Breast epithelium (tissue), 4 donors: ENCODE measurements at places on chromosomes 6 and 20. TPM values are rescaled to one million over a fixed set of nuclear protein-coding genes. Genes with fewer than 3 reads are reported as not detected.

GRCh38 chr20:23069108-23069507, 17.0 kb downstream of the CD93 start:
- no peaks in the 10 kb centered on the region for H3K27me3 ChIP-seq
- H3K27ac ChIP-seq: no peak overlapping the region
- no peaks in the 10 kb centered on the region for H3K4me1 ChIP-seq
- H3K36me3 ChIP-seq: no peaks in the 10 kb centered on the region
- no peak overlapping the region for H3K4me3 ChIP-seq
- DNase-seq: no peak

DNA sequence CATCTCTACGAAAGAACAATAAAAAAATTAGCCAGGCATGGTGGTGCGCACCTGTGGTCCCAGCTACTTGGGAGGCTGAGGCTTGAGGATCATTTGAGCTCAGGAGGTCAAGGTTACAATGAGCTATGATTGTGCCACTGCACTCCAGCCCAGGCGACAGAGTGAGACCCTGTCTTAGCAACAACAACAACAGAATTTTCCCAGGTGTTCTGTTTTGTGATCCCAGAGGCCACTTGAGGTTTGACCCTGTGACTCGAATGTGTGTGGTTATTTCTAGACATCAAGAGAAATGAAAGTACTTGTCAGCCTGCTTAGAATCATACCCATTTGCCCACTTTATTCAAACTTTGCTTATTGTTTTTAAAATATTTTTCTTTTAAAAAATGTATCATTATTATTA, 117.6 kb upstream of the CLDN20 start:
- no peak for DNase-seq
- no peak overlapping the region for H3K4me3 ChIP-seq
- no peaks in the 10 kb centered on the region for H3K36me3 ChIP-seq
- no peak overlapping the region for H3K27ac ChIP-seq

DNA sequence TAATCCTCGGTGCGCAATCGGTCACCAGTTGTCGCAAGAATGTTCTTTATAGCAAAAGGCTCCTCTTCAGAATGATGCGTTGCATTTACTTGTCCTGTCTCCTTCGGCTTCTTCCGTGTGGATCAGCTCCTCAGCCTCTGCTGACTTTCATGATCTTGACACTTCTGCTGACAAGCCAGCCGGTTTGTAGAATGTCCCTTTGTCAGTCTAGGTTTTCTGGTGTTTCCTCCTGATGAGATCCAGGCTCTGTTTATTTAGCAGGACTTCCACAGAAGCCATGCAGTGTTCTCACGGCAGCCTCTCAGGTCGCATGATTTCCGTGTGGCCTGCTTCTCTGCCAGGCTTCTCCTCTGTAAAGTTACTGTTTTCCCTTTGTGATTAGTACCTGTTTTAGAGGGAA, 66.9 kb downstream of the STX11 start:
- DNase-seq: no peak
- peak overlapping the region; percentile 68 for H3K4me3 ChIP-seq
- no peaks in the 10 kb centered on the region for H3K36me3 ChIP-seq
- peaks cover 4% of the 10 kb centered on the region for H3K4me1 ChIP-seq
- H3K27me3 ChIP-seq: no peaks in the 10 kb centered on the region

Gene EPHA7
- 1.8 TPM for total RNA-seq

Gene ZSCAN31
- total RNA-seq: 17.4 TPM

DNA sequence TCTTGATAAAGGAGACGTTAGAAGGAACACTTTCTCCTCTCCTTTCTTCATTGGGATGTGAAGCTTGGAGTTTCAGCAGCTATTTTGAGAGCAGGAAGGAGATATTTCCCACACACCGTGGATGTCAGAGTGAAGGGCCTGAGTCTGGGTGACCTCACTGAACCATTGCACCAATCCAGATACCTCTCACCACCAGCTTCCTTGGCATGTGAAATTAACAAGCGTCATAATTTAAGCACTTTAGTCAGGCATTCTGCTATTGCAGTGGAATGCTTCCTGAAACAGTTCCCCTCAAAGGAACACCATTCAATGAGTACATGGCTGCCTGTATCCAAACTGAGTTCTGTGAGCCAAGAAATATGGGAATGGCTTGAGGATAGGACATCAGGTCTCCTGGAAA, 83.7 kb downstream of the CHMP4B start:
- H3K4me3 ChIP-seq: no peak overlapping the region
- DNase-seq: no peak
- no peaks in the 10 kb centered on the region for H3K36me3 ChIP-seq
- H3K27ac ChIP-seq: no peak overlapping the region
- H3K4me1 ChIP-seq: no peaks in the 10 kb centered on the region
- no peaks in the 10 kb centered on the region for H3K27me3 ChIP-seq

DNA sequence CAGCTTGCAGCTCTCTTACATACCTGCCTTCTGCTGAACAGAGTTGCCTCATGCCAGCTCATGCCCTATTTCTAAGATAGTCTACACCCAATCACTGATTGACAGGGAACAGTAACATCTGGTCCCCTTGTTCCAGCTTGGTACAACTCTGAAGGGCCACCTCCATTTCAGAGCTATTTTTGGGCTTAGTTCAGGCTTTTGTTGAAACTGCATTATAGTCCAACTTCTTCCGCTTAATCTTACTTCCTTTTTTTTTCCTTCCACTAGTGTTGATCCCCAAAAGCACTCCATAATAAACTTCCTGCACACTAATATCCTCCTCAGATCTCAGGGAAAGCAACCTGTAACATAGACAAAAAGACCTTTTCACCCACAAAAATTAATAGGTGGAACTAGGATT, 65.7 kb upstream of the TNFRSF21 start:
- H3K4me1 ChIP-seq: no peaks in the 10 kb centered on the region
- H3K27me3 ChIP-seq: no peaks in the 10 kb centered on the region
- H3K4me3 ChIP-seq: no peak overlapping the region
- H3K36me3 ChIP-seq: no peaks in the 10 kb centered on the region
- H3K27ac ChIP-seq: no peak overlapping the region

GRCh38 chr6:142784344-142784743, 160.6 kb downstream of the HIVEP2 start:
- H3K27ac ChIP-seq: no peak overlapping the region
- H3K4me1 ChIP-seq: no peaks in the 10 kb centered on the region
- no peaks in the 10 kb centered on the region for H3K36me3 ChIP-seq
- no peak for DNase-seq
- no peak overlapping the region for H3K4me3 ChIP-seq
- no peaks in the 10 kb centered on the region for H3K27me3 ChIP-seq

DNA sequence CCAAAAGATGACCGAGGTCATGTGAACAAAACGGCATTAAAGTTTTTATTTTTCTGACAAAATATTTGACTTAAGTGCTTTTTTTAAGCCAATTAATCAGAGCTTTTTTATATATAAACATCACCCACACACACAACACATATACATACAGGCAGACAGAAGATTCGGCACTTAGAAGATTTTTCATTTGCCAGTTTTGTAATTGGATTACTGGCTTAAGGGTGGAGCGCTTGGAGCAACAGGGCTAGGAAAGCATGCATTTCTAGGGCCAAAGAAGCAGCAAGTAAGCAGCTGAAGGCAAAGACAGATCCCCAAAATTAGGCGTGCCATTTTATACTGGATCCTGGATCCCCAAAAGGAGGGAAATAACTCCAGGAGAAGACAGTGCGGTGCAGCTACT, 30.3 kb downstream of the SAMD5 start:
- no peaks in the 10 kb centered on the region for H3K27me3 ChIP-seq
- H3K4me3 ChIP-seq: no peak overlapping the region
- DNase-seq: no peak
- no peaks in the 10 kb centered on the region for H3K4me1 ChIP-seq
- H3K27ac ChIP-seq: no peak overlapping the region
- H3K36me3 ChIP-seq: no peaks in the 10 kb centered on the region

GRCh38 chr6:33768644-33769120, 20.2 kb downstream of the LEMD2 start:
- H3K4me1 ChIP-seq: peaks cover 20% of the 10 kb centered on the region
- DNase-seq: peak; percentile 83
- no peak overlapping the region for H3K4me3 ChIP-seq
- H3K36me3 ChIP-seq: no peaks in the 10 kb centered on the region
- H3K27me3 ChIP-seq: no peaks in the 10 kb centered on the region
- no peak overlapping the region for H3K27ac ChIP-seq

Gene LY86
- 3.4 TPM for total RNA-seq

Gene RIPK1
- 38.9 TPM for total RNA-seq

GRCh38 chr20:20371083-20371482, 3.2 kb downstream of the INSM1 start:
- DNase-seq: no peak
- no peaks in the 10 kb centered on the region for H3K36me3 ChIP-seq

Gene GJA10
- not detected for total RNA-seq

- H3K27me3 ChIP-seq: no peaks in the 10 kb centered on the region
- H3K27ac ChIP-seq: no peak overlapping the region
- H3K4me1 ChIP-seq: no peaks in the 10 kb centered on the region
- DNase-seq: no peak
- no peaks in the 10 kb centered on the region for H3K36me3 ChIP-seq
Measured at GRCh38 chr20:60966031-60966430, 286.0 kb upstream of the CDH4 start.

- no peak overlapping the region for H3K27ac ChIP-seq
- no peaks in the 10 kb centered on the region for H3K4me1 ChIP-seq
- peaks cover 10% of the 10 kb centered on the region for H3K36me3 ChIP-seq
- no peak overlapping the region for H3K4me3 ChIP-seq
- no peaks in the 10 kb centered on the region for H3K27me3 ChIP-seq
- DNase-seq: no peak
Measured at GRCh38 chr6:122428781-122429180, 29.3 kb downstream of the HSF2 start.

Gene AVP
- not detected for total RNA-seq

DNA sequence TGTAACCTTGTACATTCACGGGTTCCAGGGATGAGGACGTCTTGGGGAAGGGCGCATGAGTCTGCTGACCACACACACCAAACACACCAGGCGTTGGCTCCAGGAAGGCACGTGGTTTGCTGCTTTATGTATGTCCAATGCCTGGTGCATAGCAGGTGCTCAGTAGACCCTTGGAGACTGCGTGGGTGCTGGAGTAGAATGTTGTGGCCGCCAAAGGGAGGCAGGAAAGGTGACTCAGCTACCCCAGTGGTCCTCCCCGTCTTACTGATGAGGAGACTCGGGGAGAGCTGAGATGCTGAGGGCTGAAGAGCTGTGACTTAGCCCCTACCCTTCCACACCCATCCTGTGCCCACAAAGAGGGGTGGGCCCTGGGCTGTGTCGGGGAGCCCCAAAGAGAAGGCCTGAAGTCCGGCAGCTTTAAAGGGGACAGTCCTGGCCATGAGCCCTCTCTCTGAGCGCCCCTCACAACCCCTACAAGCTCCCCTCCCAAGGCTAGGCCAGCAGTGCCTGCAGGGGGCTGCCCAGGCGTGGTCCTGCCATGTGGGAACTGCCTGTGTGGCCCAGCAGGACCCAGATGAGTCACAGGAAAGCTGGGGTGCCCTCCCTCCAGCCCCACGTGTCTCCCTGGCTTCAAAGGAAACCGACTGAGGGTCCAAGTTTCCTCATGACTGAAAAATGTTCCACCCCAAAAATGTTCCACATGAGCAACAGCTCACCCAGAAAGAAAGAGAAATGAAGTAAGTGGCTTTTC, 28.0 kb upstream of the PTGIS start:
- H3K27ac ChIP-seq: peak overlapping the region; percentile 18
- no peaks in the 10 kb centered on the region for H3K27me3 ChIP-seq

DNA sequence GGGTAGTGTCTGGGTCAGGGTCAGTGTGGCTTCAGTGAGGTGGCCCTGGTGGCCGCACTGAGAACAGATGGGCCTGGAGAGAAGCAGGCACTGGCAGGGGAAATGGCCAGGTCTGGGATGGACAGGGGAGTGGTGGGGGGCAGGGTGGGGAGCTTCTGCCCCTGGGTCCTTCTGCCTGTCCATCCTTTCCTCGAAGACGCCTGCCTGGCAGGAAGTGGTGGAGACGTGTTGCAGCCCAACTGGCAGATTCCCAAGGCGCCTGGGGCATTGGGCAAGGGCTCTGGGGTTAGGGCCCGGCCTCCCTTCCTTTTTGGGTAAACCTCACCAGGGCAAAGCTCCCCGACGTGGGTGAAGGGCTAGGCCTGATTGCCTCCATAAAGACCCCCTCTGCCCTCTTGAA, 10.4 kb downstream of the SRC start:
- peak overlapping the region; percentile 72 for H3K27ac ChIP-seq
- H3K36me3 ChIP-seq: no peaks in the 10 kb centered on the region
- DNase-seq: peak; percentile 76

DNA sequence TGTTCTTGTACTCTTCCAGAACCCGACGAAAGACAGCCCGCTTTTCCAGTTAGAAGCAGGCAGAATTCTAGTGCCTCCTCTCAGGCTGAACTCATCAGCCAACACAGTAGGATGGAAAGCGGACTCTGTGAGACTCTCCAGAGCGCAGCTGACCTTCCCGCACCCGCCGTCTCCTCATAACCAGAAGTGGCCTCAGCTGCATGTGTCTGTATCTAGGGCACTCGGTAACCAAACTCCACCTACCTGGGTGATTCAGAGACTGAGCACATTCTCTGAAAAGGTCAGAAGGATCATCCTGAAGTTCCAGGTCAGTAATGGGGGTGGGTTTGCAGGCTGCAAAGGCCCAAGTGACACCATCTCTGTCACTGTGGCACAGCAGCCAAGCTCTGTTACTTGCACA, 66.7 kb upstream of the NFATC2 start:
- H3K27ac ChIP-seq: no peak overlapping the region

Gene FAM209B
- total RNA-seq: not detected

- no peak for DNase-seq
- H3K27me3 ChIP-seq: no peaks in the 10 kb centered on the region
- no peaks in the 10 kb centered on the region for H3K36me3 ChIP-seq
- H3K4me1 ChIP-seq: no peaks in the 10 kb centered on the region
- no peak overlapping the region for H3K4me3 ChIP-seq
Measured at GRCh38 chr6:82573254-82573972, 209.8 kb downstream of the TPBG start.

Gene AIF1
- 28.2 TPM for total RNA-seq

GRCh38 chr6:37615564-37616340, 81.9 kb downstream of the MDGA1 start:
- no peak for DNase-seq
- H3K27ac ChIP-seq: no peak overlapping the region
- H3K27me3 ChIP-seq: no peaks in the 10 kb centered on the region
- H3K36me3 ChIP-seq: no peaks in the 10 kb centered on the region
- no peaks in the 10 kb centered on the region for H3K4me1 ChIP-seq
- H3K4me3 ChIP-seq: no peak overlapping the region

- no peaks in the 10 kb centered on the region for H3K36me3 ChIP-seq
- H3K27ac ChIP-seq: no peak overlapping the region
- H3K4me3 ChIP-seq: no peak overlapping the region
- no peak for DNase-seq
- H3K27me3 ChIP-seq: no peaks in the 10 kb centered on the region
- H3K4me1 ChIP-seq: no peaks in the 10 kb centered on the region
Measured at GRCh38 chr6:165915022-165915770, 252.2 kb upstream of the PDE10A start.

GRCh38 chr20:663315-664090, 10.5 kb upstream of the SRXN1 start:
- no peak overlapping the region for H3K27ac ChIP-seq
- H3K4me1 ChIP-seq: no peaks in the 10 kb centered on the region
- no peak overlapping the region for H3K4me3 ChIP-seq
- no peak for DNase-seq
